ENCODE measurements at places on chromosomes 2 and 18. TPM values are rescaled to one million over a fixed set of nuclear protein-coding genes. Genes with fewer than 3 reads are reported as not detected.

The GLB1L gene
- 3.3 TPM for polyA plus RNA-seq

The STAT4 gene
- polyA plus RNA-seq, result 0.87 TPM

The MRO gene
- not detected for polyA plus RNA-seq

The AKAIN1 gene
- not detected for polyA plus RNA-seq

The COLEC11 gene
- polyA plus RNA-seq, result 5.1 TPM

The GBX2 gene
- 0.31 TPM for polyA plus RNA-seq

The ANKRD29 gene
- 0.92 TPM for polyA plus RNA-seq

The ZNF638 gene
- polyA plus RNA-seq, result 111 TPM

All from cardiac muscle cell (in vitro differentiated cells and primary cell).